ENCODE measurements at places on chromosomes 3 and 15.

DNA sequence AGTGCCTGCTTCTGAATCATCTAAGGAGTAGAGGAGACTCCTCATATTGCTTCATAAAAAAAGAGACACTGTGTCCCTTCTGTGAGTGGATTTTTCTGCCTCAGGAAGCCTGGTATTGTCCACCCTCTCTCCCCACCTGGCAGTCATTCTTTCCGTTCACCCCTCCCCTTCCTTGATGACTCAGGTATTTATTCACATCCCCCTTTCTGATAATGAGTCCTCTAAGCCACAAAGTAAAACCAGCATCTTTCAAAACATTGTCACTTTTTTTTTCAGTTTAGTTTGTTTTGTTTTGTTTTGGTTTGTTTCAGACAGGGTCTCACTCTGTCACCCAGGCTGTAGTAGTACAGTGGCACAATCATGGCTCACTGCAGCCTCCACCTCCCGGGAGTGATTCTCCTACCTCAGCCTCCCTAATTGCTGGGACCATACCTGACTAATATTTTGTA, 65.2 kb upstream of the UBE2E1 start:
- DNase-seq = no peak

DNA sequence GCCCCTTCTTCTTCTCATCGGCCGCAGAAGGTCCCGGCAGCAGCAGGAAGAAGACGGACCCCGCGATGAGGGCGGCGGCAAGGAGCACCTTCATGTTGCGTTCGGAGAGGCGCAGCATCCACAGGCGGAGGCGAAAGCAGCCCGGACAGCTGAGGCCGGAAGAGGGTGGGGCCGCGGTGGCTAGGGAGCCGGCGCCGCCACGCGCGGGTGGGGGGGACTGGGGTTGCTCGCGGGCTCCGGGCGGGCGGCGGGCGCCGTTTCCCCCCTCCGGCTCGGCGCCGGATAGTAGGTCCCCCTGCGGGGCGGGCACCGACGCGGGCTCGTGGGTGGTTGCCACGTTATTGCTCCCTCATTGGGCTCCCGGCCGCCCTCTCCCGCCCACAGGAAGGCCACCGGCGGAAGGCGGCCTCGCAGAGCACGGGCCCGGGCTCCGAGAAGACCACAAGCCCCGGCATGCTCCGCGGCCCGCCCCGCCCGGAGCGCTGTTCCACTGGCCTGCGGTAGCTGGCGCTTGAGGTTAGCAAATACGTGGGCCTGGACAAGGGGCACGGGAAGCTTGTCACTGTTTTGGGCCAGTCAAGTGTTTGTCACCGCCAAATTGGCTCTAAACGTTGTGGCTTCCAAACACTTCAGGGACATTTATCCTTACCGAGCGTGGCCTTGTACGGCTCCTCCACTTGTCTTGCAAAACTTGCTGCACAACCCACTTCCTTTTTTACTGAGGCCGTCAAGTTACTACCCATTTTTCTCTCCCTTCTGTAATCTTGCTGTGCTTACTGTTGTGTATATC, at the start of gene PPIB:
TSS of gene PPIB (minus strand) at position 154 of the 790 bp plus-strand sequence. CDS start at position 118, 36 bp downstream.
- DNase-seq = peak; percentile 89

DNA sequence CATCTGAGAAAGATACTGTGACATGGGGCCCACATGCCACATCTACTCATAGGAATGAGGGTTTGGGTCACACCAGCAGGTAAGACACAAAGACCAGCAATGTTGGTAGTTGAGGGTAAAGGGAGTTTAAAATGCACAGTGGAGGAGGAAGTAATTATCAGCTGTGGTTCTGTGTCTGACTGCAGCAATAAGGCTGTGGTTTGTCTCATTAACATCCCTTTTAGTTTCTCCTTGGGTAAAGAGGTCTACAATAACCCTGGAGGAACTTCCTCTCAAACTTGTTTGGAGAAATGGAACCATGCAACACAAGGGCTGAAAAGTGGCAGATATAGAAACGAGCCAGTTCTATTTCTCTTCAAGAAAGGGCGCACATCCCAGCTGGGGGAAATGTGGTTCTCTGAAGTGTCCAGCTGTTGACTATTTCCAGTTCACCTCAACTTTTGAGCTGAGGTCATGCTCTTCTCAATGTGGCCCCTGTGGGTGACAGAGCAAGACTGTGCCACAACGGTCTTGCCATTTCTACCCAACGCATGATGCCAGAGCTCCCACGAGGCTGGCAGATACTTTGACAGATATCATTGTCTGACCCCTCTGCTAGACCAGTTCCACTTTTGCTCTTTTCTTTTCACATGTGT, 234.3 kb downstream of the SQOR start:
- DNase-seq = no peak

DNA sequence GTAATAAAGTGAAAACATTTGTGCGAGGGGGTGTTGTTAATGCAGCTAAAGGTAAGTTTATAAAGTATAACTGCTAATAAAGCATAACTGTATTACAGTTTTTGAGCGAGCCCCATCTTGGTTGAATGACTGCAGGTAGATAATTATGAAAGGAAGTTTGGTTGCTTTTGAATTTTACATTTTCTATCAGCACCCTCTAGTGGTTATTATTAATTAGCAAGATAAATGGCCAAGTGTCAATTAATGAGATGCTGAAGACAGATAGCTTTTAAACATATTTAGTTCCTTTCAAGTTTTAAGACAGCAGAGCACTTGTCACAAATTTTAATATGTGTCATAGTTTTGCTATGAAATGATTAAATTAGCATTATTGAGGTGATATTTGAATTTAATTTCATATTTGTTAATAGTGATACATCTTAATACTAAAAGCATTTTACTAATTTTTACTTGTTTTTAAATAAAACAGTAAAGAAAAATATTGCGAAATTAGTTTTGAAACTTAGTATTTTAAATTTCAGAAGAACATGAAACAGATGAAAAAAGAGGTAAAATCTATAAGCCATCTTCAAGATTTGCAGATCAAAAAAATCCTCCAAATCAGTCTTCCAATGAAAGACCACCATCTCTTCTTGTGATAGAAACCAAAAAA, 15.1 kb downstream of the U2SURP start:
- DNase-seq = no peak

DNA sequence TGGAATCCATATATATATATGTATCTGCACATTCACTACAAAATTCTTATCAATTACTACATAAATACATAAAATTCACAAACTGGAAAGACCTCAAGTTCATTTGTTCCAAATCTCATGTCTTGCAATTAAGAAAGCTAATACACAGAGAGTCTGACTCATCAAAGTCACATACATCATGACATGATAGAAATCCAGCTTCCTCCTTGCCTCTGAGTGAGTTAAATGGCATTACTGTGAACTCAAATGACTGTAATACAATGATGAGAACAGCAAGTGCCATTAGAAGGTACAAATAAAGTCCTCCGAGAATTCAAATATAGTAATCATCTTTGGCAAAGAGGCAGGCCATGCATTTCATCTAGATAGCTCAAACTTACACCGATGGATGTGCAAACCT, 55.1 kb upstream of the AGTR1 start:
- no peak for DNase-seq

DNA sequence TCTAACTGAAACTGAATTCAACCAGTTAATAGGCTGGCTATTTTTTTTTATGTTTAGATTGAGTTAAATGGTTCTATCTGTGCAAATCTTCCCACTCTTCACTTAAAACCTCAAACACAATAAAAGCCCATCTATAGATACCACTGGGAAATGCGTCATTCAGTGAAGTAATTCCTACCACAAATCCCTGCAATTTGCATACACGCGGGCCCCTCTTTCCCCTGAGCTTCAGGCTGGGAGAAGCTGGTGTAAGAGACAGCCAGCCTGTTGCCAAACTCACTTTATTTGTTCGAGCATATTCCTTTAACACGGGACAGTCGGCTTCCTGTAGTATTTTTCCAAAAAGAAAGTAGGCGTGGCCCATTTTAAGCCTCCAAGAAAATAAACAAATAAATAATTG, 26.0 kb upstream of the MCTP2 start:
- DNase-seq = no peak

- DNase-seq = no peak
These were observed 5.0 kb downstream of the ELL3 start for GRCh38 chr15:43771816-43772215.

DNA sequence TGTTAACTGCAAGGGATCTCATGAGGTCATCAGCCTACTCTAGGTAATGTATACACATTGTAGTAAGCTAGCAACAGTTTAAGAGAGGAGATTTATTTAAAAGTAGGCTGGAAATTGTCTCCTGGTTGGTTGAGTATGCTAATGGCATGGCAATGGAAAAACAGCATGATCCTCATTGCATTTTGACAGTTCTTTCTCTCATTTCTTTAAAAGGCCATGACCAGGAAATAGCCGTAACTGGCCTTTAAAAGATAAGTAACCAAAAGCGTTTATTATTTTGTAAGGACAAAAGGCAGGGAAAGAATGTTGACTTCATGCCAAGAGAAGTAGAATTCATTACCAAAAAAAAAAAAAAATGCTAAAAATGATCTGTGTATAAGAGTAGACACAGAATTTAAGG, 310.3 kb downstream of the FGF12 start:
- no peak for DNase-seq

- DNase-seq = no peak
These were observed 27.0 kb upstream of the CSPG5 start for GRCh38 chr3:47605652-47606051.

GRCh38 chr15:76584868-76585575, 248.4 kb downstream of the ISL2 start:
- no peak for DNase-seq

DNA sequence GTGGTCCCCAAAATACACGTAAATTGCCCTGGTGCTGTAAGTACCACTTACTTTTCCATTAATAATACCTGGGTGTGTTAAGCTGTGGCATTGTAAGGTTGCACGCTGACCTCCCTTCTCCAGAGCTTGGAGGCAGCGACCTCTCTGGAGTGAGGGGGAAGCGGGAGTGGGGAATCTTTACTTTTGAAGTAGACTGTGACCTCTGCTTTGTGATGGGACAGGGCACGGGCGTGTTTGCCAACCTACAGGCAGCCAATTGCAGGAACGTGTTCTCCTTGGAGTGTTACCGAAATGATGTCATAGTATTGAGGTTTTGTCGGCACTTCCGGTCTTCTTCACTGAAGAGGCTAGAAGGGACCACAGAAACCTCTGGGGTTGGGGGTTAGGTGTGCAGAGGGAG, 227.3 kb upstream of the C2CD4B start:
- no peak for DNase-seq

DNA sequence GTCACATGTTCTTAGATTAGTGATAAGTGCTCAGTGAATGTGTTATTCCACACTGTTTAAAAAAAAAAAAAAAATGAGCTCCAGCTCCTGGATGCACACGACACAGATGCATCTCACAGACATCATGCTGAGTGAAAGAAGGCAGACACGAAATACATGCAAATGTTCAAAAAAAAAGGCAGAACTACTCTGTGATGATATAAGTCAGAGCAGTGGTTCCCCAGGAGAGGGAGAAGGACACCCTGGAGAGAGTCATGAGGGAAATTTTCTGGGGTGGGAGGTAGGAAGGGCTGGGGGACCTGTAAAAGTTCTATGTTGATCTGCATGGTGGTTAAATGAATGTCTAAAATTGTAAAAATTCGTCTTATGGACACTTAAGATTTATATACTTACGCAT, 4.3 kb downstream of the CSRNP1 start:
- no peak for DNase-seq

DNA sequence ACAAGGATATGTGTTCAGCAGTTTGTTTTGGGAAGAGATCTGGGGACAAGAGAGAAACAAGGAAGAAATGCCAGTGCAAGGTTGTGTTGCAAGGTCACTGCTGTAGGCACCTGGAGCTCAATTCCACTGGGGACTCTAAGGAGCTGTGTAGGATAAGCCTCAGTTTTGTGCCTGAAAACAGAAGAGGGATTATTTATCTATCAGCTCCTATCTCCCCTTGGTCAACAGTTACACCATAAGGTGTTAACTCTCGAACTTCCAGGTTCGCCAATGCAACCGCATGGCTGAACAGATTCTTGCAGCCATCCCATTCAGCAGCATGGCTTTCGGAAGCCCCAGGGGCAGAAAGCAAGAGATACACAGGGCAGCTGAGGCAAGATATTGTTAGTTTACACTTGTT, 41.6 kb upstream of the CNOT10 start:
- no peak for DNase-seq

- no peak for DNase-seq
These were observed 493.4 kb upstream of the TGFBR2 start for GRCh38 chr3:30112902-30113484.

GRCh38 chr3:133303430-133303829, 96.4 kb upstream of the BFSP2 start:
- DNase-seq = no peak

DNA sequence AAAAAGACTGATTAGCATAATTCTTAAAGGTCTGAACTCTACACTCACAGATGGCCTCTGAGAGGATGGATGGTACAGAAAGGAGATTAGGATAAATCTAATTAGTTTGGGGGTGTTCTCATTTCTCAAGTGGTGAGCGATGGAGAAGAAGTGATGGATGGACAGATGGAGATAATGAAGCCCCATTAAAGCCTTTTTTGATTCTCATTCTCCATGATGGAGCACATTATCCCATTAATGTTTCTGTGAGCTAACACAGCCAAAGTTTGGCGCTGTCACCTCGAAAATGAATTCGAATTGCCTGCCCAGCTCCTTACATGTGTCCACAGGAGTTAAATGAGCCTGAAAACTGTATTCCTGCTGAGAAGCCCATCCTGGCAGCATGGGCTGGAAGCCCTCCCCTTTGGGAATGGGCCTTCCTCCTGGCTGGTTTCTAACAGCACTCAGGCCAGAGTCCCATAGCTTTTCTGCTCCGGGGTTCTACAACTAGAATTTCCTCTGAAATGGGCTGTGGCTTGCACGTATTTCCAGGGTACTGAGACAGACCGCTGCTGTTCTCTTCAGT, 726.0 kb upstream of the CFAP20DC start:
- DNase-seq = no peak

DNA sequence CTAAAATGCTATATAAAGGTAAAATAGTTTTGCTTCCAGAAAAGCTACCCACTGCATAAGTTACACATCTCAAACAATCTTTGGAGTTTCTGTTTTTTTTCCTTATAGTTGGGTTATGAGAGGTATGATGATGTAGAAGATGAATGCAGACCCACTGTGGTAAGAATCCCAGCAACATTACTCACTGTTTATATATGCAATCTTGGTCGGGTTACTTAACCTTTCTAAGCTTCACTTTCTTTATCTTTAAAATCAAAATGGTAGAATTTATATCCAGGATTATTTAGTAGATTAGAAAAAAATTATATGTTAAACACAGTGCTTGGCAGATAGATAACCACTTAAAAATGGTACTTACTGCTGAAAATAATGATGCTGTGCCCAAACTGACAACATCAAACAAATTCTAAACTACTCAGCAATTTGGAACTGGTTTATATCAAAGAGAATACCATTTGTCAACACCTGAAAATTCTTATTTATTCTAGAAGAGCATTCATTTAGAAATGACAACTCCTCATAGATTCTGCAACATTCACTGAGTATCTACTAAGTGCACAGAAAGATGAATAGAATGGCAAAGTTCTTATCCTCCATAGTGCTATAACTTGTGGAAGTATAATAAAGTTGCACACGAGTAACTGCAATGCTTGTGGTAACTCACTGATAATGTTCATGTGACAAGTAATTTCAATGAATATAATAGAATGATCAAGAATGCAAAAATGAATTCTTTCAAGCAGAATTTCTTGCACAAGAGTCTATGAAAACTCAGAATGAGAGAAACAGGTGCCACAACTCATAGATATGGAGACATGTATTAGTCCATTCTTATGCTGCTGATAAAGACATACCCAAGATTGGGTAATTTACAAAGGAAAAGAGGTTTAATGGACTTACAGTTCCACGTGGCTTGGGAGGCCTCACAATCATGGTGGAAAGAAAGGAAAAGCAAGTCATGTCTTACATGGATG, 129.0 kb upstream of the SLC7A14 start:
- DNase-seq = no peak
